ENCODE measurements at places on chromosomes 2 and 18.

DNA sequence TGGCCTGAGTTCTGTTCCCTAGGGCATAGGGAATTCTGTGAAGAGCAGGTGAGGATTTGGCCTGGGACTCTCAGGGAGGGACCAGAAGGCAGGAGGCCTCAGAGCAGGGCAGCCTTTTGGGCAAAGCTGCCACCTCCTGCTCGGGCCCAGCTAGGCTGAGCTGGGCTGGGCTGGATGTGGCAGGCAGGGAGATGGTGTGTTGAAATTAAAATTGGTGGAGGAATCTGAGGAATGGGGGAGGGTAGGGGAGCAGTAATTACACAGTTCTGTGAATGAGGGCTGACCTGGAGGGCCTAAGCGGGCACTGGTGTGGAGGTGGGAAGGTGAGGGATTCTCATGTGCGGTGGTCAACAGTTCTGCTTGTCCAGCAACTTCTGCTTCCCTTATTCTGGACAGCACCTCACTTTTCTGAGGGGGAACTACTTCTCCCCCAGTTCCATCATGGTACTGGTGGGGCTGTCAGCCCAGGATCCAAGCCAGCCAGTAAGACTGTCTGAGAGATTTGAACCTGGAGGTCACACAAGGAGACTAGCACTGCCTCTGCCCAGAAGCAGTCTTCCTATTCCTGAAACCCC is 22.0 kb upstream of the ASPRV1 start:
- DNase-seq = no peak

DNA sequence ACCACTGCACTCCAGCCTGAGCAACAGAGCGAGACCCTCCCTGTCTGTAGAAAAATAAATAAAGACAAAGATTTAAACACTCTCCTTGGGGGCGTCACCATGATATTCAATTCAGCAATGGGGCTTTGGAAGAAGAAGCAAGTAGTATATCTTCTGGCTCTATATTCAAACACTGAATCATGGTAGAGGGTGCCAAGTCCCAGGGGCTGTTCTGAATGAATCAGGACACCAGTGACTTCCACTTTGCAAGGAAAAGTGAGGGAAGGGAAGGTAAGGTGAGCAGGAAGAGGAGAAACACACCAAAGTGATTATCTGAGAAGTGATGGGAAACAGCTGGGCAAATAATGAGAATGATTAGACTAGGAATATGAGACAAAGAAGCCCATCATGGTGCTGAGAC is 80.5 kb downstream of the AAK1 start:
- DNase-seq = no peak

GRCh38 chr2:215851082-215851481 is 162.3 kb downstream of the MREG start:
- peak; percentile 48 for DNase-seq

DNA sequence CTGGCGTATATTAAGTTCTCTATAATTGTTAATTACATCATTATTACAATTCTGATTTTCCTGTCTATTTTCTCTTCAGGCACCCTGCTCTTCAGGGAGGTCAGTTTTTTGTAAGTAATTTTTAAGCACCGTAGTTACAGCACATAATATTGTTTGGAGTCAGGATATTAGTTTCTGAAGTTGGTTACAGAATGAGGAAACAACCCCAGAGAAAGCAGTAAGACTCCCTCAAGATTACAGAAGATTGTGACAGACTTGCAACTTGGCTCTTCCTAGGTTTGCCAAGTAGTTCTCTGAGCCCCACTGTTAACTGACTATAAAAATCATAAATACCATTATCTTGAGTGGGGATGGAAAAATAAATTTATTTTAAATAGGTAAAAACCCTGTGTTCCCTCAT is 921 bp downstream of the RPE start:
- no peak for DNase-seq

DNA sequence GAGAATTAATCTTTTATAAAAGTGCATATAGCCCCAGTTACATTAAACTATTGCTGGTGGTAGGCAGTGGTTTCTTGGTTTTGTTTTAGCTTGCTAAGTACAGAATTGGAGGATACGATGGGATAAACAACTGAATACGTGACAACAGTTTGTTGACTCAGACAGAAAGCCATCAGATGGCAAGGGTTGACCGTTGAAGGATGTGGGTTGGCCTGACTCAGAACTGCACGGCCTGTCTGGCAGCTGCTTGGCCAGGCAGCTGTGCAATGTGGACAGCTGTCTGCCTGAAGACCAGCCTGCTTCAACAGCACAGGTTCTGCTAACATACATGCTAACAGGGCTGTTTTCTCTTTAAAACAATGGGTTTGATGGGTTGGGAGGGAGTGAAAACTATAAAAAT is 46.6 kb downstream of the PRKRA start:
- peak; percentile 84 for DNase-seq

- no peak for DNase-seq
These were observed 27.9 kb downstream of the MARCO start for GRCh38 chr2:118969734-118970395.

- DNase-seq = peak; percentile 96
These were observed at the start of gene ID2 for GRCh38 chr2:8681786-8682692. TSS of gene ID2 (plus strand) at chr2:8682056. CDS start at chr2:8682166, 110 bp downstream.

DNA sequence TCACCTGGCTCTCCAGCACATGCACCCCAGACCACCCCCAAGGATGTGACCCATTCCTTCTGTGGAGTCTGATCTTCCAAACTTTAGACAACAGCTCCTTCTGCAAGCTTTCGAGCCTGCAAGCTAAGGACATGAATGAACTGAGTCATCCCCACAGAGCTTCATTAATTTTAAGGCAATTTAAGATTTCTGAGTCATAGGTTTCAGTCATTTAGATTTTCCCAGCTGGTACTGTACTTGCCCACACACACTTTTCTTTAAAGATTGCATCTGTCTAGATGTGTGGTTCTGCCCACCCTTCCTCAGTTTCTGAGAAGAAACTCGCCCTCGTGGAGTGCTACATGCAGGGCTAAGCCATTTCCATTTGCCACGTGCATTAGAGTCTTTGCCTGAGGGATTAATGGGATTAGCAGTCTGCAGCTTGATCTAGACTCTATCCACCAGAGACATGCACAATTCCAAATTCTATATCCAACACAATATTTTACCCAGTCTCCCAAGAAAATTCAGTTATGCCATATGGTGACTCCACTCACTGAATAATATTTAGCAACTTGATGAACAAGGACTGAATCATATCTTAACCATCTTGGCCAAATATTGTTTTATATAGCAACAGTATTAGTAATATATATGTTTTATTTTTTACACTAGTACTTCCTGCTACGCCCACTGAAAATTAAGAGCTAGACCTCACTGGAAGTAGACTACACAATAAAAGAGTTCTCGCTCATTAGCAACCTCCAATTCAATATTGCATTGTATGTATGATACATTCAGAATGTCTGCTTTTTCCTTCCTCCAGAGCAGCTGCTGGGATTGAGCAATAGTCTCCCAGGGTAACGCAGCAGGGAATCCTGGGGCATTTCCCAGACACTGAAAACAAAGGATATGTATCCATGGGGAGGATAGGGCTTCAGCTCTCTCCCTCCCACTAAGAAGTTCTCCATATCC is 14.3 kb upstream of the TRIB2 start:
- DNase-seq = peak; percentile 73

DNA sequence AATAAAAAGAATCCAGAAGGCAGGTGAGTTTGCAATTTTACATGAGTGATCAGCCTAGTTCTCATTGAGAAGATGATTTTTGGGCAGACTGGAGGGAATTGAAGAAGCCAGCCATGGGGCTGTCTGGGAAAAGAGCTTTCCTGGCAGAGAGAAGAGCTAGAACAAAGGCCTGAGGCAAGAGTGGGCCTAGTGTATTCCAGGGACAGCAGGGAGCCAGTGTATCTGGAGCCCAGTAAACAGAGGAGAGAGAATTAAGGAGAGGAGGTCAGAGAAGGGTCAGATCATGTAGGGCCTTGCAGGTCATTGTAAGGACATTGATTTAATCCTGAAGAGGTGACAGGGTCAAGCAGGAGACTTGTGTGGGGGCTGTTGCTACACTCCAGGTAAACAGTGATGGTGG is 195.8 kb downstream of the SATB2 start:
- no peak for DNase-seq

DNA sequence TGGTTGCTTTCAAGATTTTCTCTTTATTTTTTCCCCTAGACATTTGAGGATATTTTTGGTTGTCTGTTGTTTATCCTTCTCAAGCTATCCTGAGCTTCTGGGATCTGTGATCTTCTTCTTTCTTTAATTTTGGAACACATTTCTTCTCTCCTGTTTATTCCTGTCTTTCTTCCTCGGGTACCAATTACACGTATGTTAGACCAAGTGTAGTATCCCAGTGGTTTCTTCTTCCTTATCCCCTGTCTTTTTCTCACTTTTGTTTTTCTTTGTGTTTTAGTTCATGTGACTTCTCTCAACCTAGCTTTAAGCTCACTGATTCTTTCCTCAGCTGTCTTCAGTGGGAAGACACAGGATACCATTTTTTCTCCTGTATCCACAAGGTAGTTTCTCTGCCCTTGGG is 120.0 kb downstream of the GALR1 start:
- no peak for DNase-seq

DNA sequence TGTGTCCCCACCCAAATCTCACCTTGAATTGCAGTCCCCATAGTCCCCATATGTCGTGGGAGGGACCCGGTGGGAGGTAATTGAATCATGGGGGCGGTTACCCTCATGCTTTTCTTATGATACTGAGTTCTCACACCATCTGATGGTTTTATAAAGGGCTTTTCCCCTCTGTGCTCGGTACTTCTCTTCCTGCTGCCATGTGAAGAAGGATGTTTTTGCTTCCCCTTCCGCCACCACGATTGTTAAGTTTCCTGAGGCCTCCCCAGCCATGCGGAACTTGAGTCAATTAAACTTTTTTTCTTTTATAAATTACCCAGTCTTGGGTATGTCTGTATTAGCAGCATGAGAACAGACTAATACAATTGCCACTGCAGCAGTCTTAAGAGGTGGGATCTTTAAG is 134.9 kb downstream of the LTBP1 start:
- no peak for DNase-seq

DNA sequence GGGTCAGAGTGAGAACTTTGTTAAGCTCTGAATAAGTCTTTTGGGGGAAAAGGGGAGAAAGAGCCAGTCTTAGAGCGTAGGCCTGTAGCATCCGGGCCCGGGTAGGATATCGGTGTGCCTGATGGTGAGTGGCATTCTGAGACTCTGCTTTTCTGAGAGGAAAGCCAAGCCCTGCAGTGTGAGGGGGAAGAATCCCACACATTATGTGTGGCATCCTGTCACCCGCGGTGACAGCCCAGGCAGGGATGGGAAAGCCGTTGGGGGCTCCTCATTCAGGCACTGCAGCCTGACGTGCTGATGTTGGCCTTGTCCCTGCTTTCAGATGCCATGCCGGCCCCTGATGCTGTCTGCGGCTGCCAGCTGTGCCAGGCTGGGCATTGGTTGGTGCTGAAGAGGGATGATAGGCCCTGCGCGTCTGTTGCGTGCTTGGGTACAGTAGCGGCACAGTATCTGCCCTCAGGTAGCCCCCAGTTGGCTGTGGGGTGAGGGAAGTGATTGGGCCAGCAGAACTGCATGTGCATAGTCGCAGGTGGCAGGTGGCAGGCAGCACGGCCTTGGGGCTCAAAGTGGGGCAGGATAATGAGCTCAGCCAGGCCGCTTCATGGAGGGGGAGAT is 37.6 kb downstream of the GLI2 start:
- no peak for DNase-seq

DNA sequence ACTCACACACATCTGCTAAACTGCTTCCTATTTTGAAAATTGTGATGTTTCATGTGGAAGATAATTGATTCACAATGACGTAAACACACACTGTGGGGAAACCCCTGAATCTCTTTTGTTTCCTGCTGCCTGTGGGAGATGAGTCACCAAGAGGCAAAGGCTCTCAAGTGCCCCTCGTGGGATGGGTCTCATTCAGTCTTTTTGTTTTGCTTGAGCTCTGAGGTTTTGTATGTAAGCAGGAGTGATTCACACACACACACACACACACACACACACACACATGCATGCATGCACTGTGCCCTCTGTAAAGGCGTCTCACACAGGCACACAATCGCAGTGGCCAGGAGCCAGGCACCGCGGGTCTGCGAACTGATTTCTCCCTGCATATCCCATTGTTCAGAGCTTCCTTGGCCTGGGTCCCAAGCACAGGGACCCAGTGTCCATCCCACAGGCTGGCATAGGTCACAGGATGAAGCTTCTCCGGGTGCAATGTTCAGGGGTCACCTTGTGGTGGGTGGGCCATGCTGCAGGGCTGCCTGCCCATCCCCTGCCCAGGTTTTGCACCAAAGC is 12.1 kb upstream of the ARHGEF4 start:
- peak; percentile 95 for DNase-seq

DNA sequence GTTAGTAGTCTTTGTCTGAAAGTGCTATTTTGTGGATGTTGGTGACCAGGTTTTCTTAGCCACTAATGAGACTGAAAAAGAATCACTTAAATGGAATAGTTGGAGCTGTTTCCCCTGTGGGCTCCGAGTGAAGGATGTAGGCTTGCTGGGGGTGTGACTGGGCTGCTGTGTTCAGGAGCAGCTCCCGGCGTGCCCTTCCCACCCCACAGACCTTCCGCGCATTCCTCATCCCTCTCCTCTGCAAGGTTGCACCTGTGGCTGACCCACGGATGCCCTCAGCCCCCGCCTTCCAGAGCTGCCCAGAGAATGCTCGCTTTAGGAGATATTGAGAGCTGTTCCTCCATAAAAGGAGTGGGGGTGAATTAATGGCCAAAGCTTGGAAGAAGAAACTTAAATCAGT is 174.3 kb downstream of the LDLRAD4 start:
- DNase-seq = no peak

- DNase-seq = no peak
These were observed 121.2 kb downstream of the CCBE1 start for GRCh38 chr18:59575995-59576394.
